Naive thymus-derived CD4-positive, alpha-beta T cell (primary cell): ENCODE measurements at places on chromosomes 6 and 20.

- no peak overlapping the region for H3K4me3 ChIP-seq
- no peak for DNase-seq
- H3K27me3 ChIP-seq, result no peaks in the 10 kb centered on the region
- H3K36me3 ChIP-seq, result no peaks in the 10 kb centered on the region
- H3K27ac ChIP-seq, result no peak overlapping the region
Measured at GRCh38 chr20:13025181-13025580, 16.4 kb downstream of the SPTLC3 start.

- no peaks in the 10 kb centered on the region for H3K36me3 ChIP-seq
- no peaks in the 10 kb centered on the region for H3K27me3 ChIP-seq
- DNase-seq, result peak; percentile 47
- H3K4me3 ChIP-seq, result peak overlapping the region; percentile 50
Measured at GRCh38 chr6:53335224-53335994, 13.3 kb downstream of the ELOVL5 start.

- H3K4me3 ChIP-seq, result no peak overlapping the region
- DNase-seq, result no peak
- H3K36me3 ChIP-seq, result no peaks in the 10 kb centered on the region
- no peak overlapping the region for H3K27ac ChIP-seq
Measured at GRCh38 chr6:110158479-110158878, 21.0 kb downstream of the WASF1 start.

- DNase-seq, result no peak
- no peaks in the 10 kb centered on the region for H3K4me1 ChIP-seq
- H3K4me3 ChIP-seq, result no peak overlapping the region
- no peaks in the 10 kb centered on the region for H3K27me3 ChIP-seq
- H3K36me3 ChIP-seq, result no peaks in the 10 kb centered on the region
- no peak overlapping the region for H3K27ac ChIP-seq
Measured at GRCh38 chr6:155604991-155605390, 149.4 kb upstream of the NOX3 start.

GRCh38 chr6:157143171-157143889 lies 180.0 kb downstream of the TMEM242 start:
- H3K4me1 ChIP-seq, result peaks cover 15% of the 10 kb centered on the region
- DNase-seq, result no peak
- H3K27me3 ChIP-seq, result no peaks in the 10 kb centered on the region
- H3K27ac ChIP-seq, result no peak overlapping the region

GRCh38 chr6:170360476-170360875 lies 53.9 kb downstream of the FAM120B start:
- no peaks in the 10 kb centered on the region for H3K27me3 ChIP-seq
- H3K4me1 ChIP-seq, result no peaks in the 10 kb centered on the region
- H3K27ac ChIP-seq, result no peak overlapping the region
- H3K36me3 ChIP-seq, result peaks cover 81% of the 10 kb centered on the region
- no peak for DNase-seq

GRCh38 chr6:111888928-111889695 lies 15.9 kb upstream of the FYN start:
- no peaks in the 10 kb centered on the region for H3K4me1 ChIP-seq
- H3K27me3 ChIP-seq, result no peaks in the 10 kb centered on the region
- H3K36me3 ChIP-seq, result no peaks in the 10 kb centered on the region
- no peak overlapping the region for H3K4me3 ChIP-seq
- H3K27ac ChIP-seq, result no peak overlapping the region

DNA sequence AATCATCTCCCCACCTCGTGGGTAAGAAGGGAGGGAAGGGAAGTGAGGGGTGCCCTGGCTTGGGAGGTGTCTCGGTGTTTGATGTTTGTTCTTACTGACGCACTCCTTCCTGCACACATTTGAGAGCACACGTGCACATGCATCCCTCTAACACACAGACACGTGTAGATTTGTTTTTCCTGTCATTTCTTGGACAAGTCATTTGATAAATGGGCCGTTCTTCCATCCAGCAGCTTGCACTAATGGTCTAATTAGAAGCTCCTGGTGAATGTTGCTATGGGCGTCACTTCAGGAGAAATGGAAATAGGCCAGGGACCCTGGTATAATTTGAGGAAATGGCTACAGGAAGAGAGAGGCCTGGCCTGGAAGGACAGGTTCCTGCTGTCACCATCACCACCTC lies 352.5 kb downstream of the CDH4 start:
- H3K36me3 ChIP-seq, result no peaks in the 10 kb centered on the region
- no peak overlapping the region for H3K4me3 ChIP-seq
- no peak overlapping the region for H3K27ac ChIP-seq
- DNase-seq, result no peak
- no peaks in the 10 kb centered on the region for H3K27me3 ChIP-seq

- no peak within 1 kb of the TSS for H3K4me3 ChIP-seq
- no peaks in the 10 kb centered on the region for H3K36me3 ChIP-seq
- no peak for DNase-seq
Measured at GRCh38 chr20:59300333-59301081, at the start of gene EDN3. TSS of gene EDN3 (plus strand) at chr20:59300611. CDS start at chr20:59300813, 202 bp downstream.
